Pulmonary artery endothelial cell (primary cell): ENCODE measurements at places on chromosomes 2 and 18.

DNA sequence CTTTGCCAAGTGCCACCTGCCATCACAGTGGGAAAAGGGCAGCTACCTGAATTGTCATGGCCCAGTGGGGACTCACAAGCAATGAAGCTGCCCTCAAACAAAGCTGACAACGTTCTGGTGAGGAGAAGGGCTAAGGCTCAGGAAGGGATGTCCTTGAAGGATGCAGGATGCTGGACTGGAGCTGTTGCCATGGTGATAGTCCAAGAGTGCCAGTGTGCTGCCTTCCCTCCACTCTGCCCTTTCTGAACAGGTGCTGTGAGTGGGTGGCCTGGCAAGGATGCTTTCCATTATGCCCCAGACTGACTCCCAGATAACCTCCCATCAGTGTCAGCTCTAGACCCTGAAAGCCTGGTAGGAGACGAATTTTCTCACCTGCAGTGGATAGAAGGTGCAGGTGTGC, 137.8 kb upstream of the GYPC start:
- no peak for DNase-seq

DNA sequence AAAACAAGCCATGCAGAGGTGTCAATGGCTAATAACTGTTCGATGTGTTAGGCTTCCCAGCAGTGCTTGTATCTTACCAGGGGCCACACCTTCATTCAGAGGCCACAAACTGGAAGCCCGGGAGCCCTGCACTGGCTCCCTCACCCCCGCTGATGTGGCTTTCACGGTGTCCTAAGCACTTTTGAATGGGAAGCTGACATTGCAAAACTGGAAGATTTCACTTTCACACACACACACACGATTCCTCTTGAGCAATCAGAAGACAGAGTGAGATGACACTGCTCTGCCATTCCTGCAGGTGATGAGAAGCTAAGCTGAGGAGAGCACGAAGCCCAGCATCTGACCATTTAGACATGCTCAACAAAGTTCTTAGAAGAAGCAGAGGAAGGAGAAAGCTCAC, 8.6 kb upstream of the ZNF407 start:
- no peak for DNase-seq

GRCh38 chr2:73700661-73701447, 36.3 kb downstream of the TPRKB start:
- DNase-seq, result peak; percentile 30

- no peak for DNase-seq
Observed at GRCh38 chr18:62209046-62209445, 22.0 kb downstream of the RELCH start.

- no peak for DNase-seq
Observed at GRCh38 chr2:110903548-110903947, 171.2 kb downstream of the ACOXL start.

GRCh38 chr2:224927646-224928173, 114.6 kb downstream of the DOCK10 start:
- DNase-seq, result peak; percentile 64

DNA sequence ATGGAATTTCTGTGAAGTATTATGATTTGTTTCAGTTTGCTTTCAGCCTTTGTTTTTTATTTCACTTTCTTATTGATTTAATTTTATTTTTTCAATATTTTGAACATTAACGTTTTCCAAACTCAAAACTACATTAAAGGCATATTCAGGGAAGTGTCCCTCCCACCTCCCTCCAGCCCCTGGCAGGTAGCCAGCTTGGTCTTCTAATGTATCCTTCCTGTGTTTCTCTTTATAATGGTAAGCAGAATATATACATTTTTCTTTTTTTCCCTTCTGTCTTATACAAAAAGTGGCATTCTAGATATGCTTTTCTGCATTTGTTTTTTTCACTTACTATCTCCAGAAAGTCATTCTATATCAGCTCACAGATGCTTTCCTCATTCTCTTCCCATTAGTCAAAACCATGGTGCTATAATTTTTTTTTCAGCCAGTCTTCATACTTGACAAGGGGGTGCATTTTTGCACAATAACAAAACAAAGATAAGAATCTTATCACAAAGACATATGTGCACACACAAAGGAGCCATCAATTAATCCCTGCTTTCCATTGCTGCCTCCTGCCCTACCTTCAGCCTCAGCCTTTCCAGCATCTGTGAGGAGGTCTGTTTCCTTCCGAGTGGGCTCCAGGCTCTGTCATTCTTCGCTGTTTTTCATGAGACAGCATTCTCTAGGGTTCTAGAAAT, 33.7 kb upstream of the TMEM177 start:
- peak; percentile 94 for DNase-seq

- DNase-seq, result no peak
Observed at GRCh38 chr2:106886916-106887758, 1.2 kb upstream of the ST6GAL2 start.

GRCh38 chr2:206856513-206856912, 82.8 kb upstream of the CPO start:
- DNase-seq, result no peak

DNA sequence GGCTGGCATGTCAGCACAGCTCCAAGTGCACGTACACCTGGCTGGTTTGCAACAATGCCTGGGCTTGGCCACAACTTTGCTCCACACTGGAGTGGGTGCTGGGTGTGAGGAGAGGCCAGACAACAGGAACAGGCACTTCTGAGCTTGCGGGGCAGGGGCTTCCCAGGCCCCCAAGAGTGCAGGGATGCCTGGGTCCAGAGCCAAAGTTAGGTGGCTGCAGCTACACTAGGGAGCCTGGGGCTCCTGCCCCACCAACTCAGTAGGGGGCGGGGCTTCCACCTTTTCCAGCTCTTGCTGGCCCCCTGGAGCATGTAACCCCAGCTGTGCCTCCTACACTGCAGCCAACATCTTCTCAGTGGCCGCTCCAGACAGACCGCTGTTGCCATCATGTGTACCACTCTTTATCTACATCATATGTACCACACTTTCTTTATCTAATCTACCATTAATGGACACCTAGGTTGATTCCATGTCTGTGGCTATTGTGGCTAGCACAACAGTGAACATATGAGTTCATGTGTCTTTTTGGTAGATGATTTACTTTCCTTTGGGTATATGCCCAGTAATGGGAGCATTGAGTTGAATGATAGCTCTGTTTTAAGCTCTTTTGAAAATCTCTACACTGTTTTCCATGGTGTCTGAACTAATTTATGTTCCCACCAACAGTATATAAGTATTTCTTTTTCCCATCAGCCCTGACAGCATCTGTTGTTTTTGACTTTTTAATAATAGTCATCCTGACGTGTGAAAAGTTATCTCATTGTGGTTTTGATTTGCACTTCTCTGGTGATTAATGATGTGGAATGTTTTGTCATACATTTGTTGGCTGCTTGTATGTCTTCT, 87.9 kb downstream of the ZNF804A start:
- DNase-seq, result no peak

DNA sequence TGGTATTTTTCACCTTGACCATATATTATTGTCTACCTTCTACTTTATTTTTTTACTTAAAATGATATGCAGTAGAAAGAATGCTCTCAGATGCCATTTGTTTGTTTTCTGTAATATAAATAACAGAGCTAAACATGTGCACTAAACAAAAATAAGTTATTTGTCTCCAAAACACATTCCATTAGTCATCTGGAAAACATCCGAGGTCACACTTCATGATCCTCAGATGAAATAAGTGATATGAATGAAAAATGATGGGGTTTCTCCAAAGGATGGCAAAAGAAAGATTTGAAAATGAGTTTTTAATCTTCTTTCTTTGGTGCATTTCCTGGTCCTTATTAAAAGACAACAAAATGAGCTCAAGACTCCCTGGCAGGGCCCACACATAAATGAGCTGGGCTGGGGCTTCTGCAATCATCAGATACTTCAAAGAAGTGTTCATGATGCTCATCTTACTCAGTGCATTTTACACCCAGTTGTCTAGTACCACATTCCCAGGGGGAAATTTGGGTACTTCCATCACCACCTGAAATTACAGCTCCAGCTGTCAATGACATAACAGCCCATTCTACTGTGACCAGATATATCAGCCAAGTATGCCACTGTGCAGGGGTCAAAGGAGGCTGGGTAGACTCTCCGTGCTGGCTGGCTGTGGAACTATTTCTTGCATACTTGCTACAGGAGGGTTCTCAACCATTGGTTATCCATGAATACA, 283.5 kb downstream of the PID1 start:
- DNase-seq, result no peak

- no peak for DNase-seq
Observed at GRCh38 chr2:149924028-149924427, 336.5 kb upstream of the MMADHC start.

DNA sequence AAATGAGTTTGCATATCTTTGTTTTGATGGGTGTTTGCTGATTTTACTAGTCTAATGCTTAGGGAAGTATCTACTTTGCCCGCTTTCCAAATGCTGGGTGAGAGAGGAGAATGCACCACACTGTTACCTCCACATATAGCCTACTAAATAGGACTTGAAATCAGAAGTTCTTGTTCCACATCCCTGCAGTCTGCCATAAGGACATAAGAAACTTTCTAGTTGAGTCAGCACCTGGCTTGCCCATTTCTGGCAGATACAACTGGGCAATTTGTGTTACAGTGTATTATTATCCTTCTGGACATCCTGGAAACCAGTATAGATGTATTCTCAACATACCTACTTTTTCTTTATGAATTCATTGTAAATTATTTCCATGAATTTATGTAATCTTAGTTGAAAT, 29.5 kb downstream of the ANXA4 start:
- DNase-seq, result no peak

- DNase-seq, result no peak
Observed at GRCh38 chr2:159051661-159052060, 83.2 kb downstream of the TANC1 start.

DNA sequence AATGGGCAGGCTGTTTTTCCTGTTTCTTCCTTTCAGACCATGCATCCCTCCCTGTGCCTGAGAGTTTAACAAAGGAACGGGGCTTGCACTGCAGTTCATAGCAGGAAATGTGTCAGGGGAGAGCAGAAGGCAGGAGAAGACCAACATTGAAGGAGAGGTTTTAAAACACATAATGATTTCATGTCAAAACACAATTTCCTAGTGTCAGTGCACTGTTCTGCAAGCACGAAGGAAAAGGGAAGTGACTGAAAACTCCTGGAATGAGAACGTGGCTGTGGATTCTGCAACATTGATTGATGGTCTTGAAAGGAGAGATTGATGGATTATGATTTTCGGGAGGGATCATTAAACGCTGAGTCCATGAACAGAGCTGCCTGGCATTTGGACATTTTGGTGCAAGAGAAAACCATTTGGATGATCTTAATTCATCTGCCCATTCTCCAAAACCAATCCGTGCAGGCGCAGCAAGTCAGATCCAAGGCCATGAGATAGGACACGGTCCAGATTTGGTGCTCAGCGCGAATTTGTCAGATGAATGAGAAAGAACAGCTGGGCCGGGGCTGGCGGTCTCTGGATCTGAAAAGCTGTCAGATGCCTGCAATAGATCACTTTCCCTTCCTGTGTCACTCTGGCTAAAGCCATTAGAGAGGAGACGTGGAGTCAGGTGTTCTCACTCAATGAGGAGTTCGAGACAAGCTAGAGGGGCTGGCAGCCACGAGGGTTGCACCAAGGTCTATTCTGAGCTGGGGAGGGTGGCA, 38.4 kb downstream of the C1QL2 start:
- no peak for DNase-seq

DNA sequence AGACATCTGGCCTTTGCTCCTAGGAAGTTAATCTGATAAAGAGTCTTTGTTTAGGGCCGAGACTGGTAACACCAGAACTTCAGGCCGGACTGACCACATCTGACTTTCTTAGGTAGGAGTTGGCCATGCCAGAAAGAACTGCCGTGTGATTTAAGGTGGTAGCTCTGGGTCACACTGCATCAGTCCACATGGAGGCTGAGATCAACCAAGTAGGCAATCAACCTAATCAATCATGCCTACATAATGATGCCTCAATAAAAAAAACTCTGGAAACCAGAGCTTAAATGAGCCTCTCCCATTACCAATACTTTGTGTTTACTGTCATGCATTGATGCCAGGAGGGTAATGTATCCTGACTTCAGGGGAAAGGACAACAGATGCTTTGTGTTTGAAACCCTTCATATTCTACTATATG, 44.1 kb upstream of the ORC2 start:
- DNase-seq, result no peak

DNA sequence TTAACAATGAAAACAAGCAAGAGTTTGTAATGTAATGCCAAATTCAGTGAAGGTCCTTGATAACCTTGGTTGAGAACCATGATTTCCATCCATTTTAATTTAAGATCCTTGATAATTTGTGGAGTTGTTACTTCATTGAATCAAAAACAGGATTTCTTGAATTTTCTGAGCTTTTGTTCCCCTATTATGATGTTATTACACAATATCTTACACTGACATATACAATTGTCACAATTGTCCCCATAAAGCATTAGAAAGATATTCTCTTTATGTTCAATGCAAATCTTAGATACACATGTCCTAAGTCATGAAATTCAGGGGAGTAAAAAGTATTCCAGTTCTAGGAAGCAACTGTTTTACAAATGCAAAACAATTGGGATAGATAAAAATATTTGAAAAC, 83.6 kb downstream of the ARHGEF33 start:
- DNase-seq, result no peak
